ENCODE measurements at places on chromosomes 3 and 15.

DNA sequence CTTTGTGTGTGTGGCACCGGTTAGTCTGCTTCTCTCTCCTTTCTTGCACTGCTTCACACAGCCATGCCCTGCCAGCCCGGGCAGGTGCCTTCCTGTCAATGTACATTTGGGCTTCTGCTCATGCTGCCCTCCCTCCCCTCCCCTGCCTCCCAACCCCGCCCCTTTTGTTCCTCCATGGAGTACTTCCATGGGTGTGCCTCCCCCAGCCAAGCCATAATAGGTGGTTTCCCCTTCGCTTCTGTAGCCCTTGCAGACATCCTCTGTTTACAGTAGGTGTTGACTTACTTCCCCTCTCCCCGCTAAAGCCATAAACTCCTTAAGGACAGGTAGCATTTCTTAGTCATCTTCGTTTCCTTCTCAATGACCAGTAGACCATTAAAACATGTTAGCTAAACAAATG lies 31.8 kb upstream of the CRTC3 start:
- DNase-seq, result no peak

DNA sequence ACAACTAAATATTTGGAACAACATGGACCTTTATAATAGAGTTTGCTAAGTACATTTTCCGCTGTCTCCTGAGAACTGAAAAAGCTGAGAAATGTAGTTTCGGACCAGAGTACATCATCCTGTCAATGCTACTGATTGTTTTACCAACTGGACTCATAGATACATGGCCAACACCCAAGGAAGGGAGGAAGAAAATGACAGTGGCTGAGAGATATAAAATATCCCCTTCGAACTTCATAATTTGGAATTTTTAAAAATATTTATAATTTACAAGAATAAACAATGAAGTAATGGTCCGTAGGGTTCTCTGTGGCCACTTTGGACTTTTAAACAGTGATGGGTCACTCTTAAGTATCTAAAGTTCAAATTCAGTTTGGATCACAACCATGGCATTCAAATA lies 1042.7 kb downstream of the MCTP2 start:
- no peak for DNase-seq

DNA sequence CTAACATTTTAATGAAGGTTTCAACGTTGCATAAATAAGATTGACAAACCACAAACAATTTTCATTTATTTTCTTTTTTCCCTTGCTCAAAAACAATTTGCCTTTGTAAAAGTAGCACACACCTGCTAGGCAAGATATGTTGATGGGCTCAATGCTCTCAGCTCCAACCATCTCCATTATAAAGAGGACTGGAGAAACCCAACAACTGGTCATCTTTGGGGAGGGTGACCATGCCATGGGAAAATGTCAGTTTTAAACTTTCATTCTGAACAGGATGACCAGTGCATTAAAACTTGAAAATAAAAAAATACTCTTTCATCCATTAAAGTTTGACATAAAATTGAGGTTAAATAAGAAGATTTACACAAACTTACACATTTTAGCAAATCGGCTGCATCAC lies 183.7 kb downstream of the CFAP20DC start:
- DNase-seq, result no peak

GRCh38 chr15:89462198-89462912 lies 34.0 kb downstream of the RHCG start:
- DNase-seq, result no peak

DNA sequence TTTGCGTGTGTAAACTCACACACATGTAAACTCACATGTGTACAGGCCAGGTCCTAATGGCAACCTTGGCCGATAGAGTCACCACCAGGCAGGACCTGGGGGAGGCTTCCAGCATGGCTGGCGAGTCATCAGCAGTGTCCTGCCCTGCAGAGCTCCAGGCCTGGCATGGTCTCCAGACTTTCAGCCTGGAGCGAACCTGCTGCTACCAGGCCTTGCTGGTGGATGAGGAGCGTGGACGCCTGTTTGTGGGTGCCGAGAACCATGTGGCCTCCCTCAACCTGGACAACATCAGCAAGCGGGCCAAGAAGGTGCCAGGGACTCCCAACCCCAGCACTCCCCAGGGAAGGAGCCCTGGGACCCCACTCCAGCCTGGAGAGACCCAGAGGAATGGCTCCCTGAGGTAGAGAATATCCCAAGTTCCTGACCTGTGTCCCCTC lies 1.0 kb downstream of the SEMA3B start:
- no peak for DNase-seq

DNA sequence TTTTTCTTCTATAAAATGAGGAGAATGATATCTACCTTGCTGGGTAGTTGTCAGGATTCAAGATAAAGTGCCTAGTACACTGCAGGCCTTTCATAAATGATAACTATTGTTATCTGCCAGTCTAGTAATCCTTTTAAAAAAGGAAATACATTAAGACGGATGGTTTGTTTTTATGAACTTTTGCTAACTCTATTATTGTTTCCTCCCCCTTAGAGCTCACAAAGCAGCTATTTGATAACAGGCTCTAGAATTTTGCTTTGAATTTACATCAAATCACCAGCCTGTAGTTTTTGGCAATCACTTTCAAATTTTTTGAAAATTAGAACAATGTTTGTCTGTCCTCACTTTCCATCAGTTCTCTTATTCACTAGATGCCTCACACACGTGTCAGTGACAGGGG lies 39.8 kb downstream of the BLM start:
- no peak for DNase-seq

- no peak for DNase-seq
Measured at GRCh38 chr15:84922530-84922929, 38.1 kb downstream of the SLC28A1 start.

DNA sequence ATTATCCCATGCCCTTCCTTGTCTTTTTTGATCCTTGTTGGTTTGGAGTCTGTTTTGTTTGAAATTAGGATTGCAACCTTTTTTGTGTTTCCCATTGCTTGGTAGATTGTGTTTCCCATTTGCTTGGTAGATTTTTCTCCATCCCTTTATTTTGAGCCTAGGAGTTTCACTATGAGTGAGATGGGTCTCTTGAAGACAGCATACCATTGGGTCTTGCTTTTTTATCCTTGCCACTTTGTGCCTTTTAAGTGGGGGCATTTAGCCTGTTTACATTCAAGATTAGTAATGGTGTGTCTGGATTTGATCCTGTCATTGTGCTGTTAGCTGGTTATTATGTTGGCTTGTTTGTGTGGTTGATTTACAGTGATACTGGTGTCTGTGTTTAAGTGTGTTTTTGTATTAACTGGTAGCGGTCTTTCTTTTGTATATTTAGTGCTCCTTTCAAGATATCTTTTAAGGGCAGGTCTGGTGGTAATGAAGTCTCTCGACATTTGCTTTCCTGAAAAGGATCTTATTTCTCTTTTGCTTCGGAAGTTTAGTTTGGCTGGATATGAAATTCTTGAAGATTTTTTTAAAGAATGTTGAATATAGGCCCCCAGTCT lies 70.8 kb downstream of the AKAP13 start:
- DNase-seq, result no peak

- DNase-seq, result no peak
Measured at GRCh38 chr15:69661871-69662644, 209.4 kb downstream of the RPLP1 start.

DNA sequence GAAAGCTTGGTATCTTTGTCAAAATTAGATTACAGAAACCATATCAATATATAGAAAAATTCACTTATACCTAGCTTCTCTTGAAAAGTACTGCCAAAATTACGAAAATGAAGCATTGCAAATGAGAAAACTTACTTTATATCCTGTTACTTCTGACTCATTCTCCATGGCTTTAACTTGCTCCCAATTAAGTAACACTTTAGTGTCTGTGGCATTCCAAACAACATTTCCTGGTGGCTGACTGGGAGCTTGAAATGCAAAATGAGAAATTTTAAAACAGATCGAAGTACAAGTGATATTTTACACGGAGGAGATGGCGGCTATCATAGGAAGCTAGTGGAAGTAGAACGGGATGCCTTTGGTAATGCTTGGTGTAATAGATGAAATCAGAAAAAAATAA lies 347.3 kb downstream of the CNTN3 start:
- no peak for DNase-seq

DNA sequence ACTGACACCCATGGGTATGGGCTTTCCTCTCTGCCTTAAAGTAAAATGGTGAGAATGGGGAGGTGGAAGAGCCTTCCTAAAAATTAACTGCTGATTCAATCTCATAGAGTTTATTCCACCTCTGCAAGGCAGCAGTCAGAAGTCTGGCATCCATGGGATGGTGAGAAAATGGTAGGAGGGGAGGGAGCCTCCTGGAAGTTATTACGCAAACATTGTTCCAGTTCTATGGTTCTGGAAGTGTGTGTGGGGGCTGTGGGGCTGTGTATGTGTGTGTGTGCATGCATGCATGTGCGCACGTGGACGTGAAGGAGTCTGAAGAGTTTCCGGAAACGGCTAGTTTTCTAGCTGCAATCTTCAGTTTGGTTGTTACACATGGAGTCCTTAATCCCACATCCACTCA lies 177.6 kb downstream of the KCNAB1 start:
- no peak for DNase-seq

DNA sequence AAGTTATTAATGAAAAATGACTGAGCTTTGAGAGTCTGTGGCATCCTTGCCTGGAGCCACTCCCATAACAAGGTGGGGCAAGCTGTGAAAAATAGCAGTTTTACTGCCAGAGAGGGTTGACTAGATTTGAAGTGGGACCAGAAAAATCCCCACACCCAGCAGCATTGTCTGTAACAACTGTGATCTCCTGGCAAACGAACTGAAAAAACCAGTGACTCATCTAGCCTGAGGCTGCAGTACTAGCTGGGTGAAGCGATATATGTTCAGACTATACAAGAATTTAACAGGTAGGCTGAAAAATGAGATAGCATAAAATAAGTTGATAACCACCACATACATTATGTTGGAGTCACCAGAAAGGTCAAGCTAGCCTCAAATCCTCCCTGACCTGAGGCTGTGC lies 64.0 kb downstream of the DPH6 start:
- DNase-seq, result no peak

- no peak for DNase-seq
Measured at GRCh38 chr3:134325061-134325705, 49.1 kb downstream of the AMOTL2 start.

DNA sequence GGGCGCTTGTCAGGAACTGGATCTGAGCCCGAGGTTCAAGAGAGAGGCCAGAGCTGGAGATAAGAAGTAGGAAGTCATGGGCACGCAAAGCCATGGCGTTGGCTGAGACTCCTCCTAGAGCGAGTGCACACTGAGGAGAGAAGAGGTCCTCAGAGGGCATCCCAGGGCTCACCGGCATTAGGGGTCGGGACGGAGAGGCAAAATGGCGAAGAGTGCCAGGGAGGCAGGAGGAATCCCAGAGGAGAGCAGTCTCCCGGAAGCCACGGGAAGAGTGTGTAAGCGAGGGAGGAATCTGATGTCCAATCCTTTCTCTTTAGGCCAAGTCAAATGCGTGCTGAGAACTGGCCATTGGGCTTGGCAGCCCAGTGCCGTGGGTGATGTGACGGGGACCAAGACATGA lies 24.0 kb downstream of the EFCC1 start:
- DNase-seq, result no peak

DNA sequence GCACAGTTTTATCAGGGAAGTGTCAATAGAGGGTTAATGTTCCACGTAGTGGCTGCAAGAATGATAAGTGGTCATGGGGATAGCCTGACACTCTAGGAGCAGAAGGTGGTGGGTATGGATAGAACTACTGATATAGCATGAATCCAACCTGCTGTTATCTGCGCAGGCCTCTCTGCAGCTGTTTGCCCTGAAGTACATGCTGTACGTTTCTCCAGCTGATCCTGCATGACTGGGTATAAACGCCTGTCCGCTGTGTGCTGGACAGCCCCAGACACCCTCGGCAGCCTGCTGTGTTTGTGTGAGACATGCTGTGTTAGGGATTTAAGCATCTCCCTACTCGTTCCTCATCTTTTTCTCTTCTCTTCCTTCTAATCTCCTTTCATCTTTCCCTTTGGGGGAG lies 87.1 kb downstream of the LPP start:
- DNase-seq, result no peak

GRCh38 chr3:126927401-126927750 lies 55.5 kb upstream of the PLXNA1 start:
- DNase-seq, result no peak

DNA sequence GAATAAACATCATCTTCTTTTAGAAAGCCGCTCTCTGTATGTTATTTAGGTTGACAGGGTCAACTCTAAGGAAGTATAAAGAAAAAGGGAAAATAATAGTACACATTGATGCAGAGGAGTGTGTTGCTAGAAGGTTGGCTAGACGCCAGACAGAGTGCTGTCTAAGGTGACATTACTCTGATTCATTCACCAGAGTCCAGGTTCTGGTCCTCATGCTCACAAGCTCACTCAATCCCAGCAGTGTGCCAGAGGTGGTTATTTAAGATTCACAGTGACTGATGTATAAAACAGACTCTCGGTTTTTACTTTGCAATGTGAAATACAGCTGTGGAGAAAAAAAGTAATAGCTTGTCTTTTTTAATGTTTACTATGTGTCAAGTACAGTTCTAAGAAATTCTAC lies 1.7 kb downstream of the CFAP44 start:
- DNase-seq, result no peak

GRCh38 chr15:69615736-69616135 lies 163.1 kb downstream of the RPLP1 start:
- DNase-seq, result no peak

DNA sequence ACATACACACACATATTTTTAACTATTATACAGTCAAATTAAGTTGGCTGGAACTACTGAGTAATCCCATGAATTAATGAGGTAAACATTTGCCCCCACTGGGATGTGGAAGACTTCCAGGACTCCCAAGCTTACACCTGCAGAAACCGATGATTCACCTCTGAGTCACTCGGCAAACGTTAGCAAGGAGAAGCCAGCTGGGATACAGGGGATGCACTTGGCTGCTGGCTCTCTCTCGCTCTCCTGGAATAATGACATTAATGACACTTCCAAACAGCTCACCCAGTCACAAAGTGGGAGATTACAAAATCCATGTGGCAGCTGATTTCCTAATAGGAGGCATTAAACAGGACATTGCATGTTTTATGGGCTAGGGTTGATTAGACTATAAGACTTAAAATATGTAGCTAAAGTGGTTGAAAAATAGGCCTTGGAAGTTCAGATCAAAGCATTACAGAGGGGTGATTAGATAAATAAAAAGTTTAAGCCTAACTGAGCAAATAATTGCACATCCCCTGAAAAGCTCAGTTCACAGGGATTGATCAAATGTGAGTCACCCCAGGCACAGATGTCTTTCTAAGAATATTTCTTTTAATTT lies 500.9 kb downstream of the SOX2 start:
- DNase-seq, result peak; percentile 78

DNA sequence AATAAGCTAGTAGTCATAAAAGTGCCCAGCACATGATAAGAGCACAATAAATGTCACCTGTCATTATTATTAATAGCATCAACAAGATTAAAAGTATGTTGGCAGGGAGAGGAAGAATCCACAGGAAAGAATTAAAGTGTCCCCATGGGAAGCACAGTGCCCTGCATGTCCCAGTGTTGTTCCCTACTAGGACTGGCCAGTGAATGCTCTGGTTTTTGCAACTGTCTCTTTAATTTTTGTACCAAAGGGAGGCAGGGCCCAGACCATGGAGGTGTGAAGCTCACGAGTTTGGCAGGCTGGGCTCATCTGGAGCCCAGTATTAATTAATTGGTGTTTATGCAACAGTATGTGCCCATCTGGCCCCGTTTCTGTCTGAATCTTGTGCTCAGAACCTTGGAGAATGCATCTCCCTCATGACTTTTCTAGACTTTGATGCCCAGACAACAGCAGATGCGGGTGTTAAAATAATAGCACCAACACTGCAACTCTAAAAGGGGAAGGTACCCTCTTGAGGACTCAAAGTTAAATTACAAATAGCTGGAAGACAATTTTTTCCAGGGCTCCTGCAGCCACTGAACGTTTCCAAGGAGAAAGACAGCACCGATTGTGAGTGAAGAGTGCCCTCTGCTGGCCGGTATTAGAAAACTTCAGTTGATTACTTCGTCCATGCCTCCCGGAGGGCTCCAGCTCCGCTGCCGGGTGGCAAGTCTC lies 71.9 kb upstream of the SPATA12 start:
- peak; percentile 56 for DNase-seq
